ENCODE measurements at places on chromosomes 7 and 10. TPM values are rescaled to one million over a fixed set of nuclear protein-coding genes. Genes with fewer than 3 reads are reported as not detected.
A peak's percentile ranks its signal among the peaks of the same experiment; 100 is the strongest.

- H3K27me3 ChIP-seq = no peaks in the 10 kb centered on the region
- no peak overlapping the region for H3K4me3 ChIP-seq
- H3K27ac ChIP-seq = no peak overlapping the region
- no peak for DNase-seq
- no peaks in the 10 kb centered on the region for H3K36me3 ChIP-seq
These were observed 73.3 kb upstream of the MYL10 start for GRCh38 chr7:101702362-101702850.

GRCh38 chr7:954330-955238 lies at the start of gene ADAP1:
ADAP1 (minus strand) TSS chr7:954680; CDS start chr7:954477, 203 bp downstream.
- H3K27me3 ChIP-seq = no peaks in the 10 kb centered on the region
- H3K4me1 ChIP-seq = no peaks in the 10 kb centered on the region
- H3K4me3 ChIP-seq = no peak within 1 kb of the TSS
- no peak within 1 kb of the TSS for H3K27ac ChIP-seq
- peak; percentile 60 for DNase-seq

GRCh38 chr10:24010436-24010970 lies 198.4 kb upstream of the KIAA1217 start:
- no peak overlapping the region for H3K27ac ChIP-seq
- no peak overlapping the region for H3K4me3 ChIP-seq
- no peaks in the 10 kb centered on the region for H3K36me3 ChIP-seq
- H3K27me3 ChIP-seq = no peaks in the 10 kb centered on the region
- DNase-seq = no peak
- H3K4me1 ChIP-seq = no peaks in the 10 kb centered on the region

- H3K27me3 ChIP-seq = no peaks in the 10 kb centered on the region
- H3K36me3 ChIP-seq = no peaks in the 10 kb centered on the region
- H3K4me3 ChIP-seq = no peak overlapping the region
- H3K4me1 ChIP-seq = no peaks in the 10 kb centered on the region
- no peak for DNase-seq
These were observed 7.4 kb downstream of the PRPS1L1 start for GRCh38 chr7:18020138-18020715.

DNA sequence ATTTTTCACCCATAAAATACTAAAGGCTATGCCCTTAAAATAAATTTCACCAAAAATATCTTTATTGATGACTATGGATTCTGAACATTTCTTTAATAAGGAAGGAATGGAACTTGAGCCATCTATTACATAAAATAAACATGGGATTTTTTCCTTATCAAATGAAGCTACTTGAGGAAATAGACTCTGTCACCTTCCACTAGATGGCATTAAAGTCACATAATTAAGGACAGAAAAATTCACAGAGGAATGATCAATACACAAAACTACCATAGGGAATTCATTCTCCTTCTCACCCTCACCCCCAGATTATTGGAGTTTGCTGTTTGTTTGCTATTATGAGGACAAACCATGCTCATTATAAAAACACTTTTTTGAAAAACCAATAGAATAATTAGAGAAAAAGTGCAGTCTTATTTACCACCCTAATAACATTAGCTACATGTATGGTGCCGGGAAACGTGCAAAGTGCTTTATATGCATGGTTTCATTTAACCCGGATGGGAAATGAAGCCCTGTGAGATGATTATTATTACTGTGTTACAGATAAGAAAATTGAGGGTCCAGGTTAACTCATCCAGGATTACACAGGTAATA lies 21.1 kb upstream of the FOXI2 start:
- no peaks in the 10 kb centered on the region for H3K36me3 ChIP-seq
- no peak for DNase-seq
- no peak overlapping the region for H3K27ac ChIP-seq
- no peaks in the 10 kb centered on the region for H3K4me1 ChIP-seq
- H3K27me3 ChIP-seq = no peaks in the 10 kb centered on the region
- no peak overlapping the region for H3K4me3 ChIP-seq

DNA sequence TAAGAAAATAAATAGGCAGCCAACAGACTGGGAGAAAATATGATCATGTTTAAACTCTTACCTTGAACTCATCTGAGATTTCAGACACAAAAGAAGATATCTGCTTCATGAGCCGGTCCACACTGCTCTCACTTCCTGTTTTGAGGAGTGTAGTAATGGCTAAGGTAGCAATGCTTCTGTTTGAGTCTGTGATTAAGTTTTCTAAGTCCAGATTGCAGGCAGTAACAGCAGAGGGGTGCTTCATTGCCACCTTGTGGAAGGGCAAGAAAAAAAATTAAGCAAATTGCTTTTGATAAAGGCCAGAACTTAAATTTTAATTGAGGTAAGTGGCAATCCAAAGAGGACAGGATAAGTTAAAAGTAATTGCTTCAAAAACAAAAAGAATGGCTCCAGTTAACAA lies 69.1 kb downstream of the MEST start:
- H3K27me3 ChIP-seq = no peaks in the 10 kb centered on the region
- no peak overlapping the region for H3K4me3 ChIP-seq
- no peak overlapping the region for H3K27ac ChIP-seq
- no peaks in the 10 kb centered on the region for H3K36me3 ChIP-seq

GRCh38 chr10:78505657-78506056 lies 472.0 kb downstream of the RPS24 start:
- H3K4me3 ChIP-seq = no peak overlapping the region
- no peak overlapping the region for H3K27ac ChIP-seq
- H3K4me1 ChIP-seq = no peaks in the 10 kb centered on the region
- DNase-seq = no peak

DNA sequence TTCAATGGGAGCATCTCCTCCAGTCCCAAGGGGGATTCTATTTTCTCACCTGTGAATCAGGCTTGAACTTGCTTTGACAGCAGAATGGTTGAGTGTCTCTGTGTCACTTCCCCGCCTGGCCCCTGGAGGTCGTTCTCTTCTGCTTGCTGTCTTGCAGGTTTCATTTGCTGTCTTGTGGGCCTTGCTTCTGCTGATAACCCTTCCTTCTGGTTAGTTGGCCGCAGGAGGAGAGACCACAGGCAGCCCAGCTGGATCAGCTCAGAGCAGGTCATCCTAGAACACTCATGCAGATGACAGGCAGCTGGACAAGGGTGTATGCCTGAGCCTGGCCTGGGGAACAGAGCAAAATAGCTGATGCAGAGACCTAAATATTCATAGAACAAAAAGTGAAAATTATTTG lies 344.2 kb upstream of the ADARB2 start:
- H3K27me3 ChIP-seq = no peaks in the 10 kb centered on the region
- no peaks in the 10 kb centered on the region for H3K4me1 ChIP-seq
- no peaks in the 10 kb centered on the region for H3K36me3 ChIP-seq
- no peak overlapping the region for H3K27ac ChIP-seq
- H3K4me3 ChIP-seq = no peak overlapping the region

DNA sequence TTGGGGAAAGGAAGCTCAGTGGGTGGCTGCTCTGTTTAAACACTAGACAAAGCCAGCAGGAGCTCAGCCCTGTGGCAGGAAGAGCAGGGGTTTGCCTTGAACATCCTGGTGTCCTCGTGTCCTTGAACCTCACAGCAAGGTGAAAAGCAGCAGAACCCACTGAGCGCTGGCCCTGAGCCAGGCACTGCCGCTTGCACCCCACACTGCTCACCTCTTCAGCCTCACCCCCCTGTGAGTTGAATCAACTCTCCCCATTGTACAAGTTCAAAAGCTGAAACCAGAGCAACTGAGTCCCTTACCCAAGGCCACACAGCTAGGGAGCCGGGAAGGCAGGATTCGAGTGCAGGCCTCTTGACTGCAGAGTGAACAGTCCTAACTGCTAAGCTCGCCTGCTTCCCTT lies 32.0 kb downstream of the SLC29A3 start:
- DNase-seq = no peak
- no peaks in the 10 kb centered on the region for H3K4me1 ChIP-seq
- no peaks in the 10 kb centered on the region for H3K27me3 ChIP-seq
- no peak overlapping the region for H3K4me3 ChIP-seq
- no peak overlapping the region for H3K27ac ChIP-seq

DNA sequence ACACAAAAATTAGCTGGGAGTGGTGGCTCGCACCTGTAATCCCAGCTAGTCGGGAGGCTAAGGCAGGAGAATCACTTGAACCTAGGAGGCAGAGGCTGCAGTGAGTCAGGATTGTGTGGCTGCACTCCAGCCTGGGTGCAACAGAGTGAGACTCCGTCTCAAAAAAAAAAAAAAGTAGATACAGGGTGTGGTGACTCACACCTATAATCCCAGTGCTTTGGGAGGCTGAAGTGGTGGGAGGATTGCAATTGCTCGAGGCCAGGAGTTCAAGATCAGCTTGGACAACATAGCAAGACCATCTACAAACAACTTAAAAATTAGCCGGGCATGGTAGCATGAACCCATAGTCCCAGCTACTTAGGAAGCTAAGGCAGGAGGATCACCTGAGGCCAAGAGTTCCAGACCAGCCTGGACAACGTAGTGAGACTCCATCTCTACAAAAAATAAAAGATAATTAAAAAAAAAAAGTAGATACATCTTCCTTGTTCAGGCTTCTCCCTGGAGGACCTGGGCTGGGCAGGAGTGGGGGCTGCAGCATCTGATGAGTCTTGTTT lies 2.0 kb downstream of the MOSPD3 start:
- no peaks in the 10 kb centered on the region for H3K27me3 ChIP-seq
- peaks cover 16% of the 10 kb centered on the region for H3K4me1 ChIP-seq
- DNase-seq = no peak
- no peak overlapping the region for H3K4me3 ChIP-seq
- no peaks in the 10 kb centered on the region for H3K36me3 ChIP-seq
- no peak overlapping the region for H3K27ac ChIP-seq

- H3K4me3 ChIP-seq = no peak overlapping the region
- H3K27ac ChIP-seq = no peak overlapping the region
- H3K27me3 ChIP-seq = no peaks in the 10 kb centered on the region
- H3K36me3 ChIP-seq = no peaks in the 10 kb centered on the region
These were observed 34.0 kb downstream of the ITGB8 start for GRCh38 chr7:20364571-20365196.

CSGALNACT2 gene
- total RNA-seq = 57.5 TPM

ADAMTS14 gene
- not detected for total RNA-seq

SAP25 gene
- total RNA-seq = 31.5 TPM

NOS3 gene
- 3.7 TPM for total RNA-seq

ANXA11 gene
- 255 TPM for total RNA-seq

UTF1 gene
- not detected for total RNA-seq

AMPH gene
- total RNA-seq = not detected

SEC31B gene
- 65.1 TPM for total RNA-seq
